ENCODE measurements at places on chromosomes 5 and 9.
A peak's percentile ranks its signal among the peaks of the same experiment; 100 is the strongest.

- H3K36me3 ChIP-seq, result peaks cover 2% of the 10 kb centered on the region
- DNase-seq, result no peak
- no peak overlapping the region for H3K4me3 ChIP-seq
Measured at GRCh38 chr5:2759696-2760461, 8.4 kb upstream of the IRX2 start.

- H3K4me3 ChIP-seq, result no peak overlapping the region
- H3K36me3 ChIP-seq, result peaks cover 41% of the 10 kb centered on the region
- no peak for DNase-seq
- H3K4me1 ChIP-seq, result no peaks in the 10 kb centered on the region
- no peaks in the 10 kb centered on the region for H3K27me3 ChIP-seq
Measured at GRCh38 chr9:128625391-128626146, 31.1 kb downstream of the DYNC2I2 start.

DNA sequence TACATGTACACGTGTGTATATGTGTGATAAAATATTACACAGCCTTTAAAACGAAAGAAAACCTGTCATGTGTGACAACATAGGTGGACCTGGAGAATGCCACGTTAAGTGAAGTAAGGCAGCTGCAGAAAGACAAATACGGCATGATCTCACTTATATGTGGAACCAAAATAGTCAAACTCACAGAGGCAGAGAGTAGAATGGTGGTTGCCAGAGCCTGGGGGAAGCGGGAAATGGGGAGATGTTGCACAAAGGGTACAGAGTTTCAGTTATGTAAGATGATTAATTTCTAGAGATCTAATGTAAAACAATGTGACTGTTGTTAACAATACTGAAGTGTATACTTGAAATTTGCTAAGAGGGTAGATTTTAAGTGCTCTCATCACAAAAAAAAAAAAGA lies 34.8 kb downstream of the ADAMTS12 start:
- no peak overlapping the region for H3K27ac ChIP-seq
- H3K27me3 ChIP-seq, result peaks cover 10% of the 10 kb centered on the region
- no peaks in the 10 kb centered on the region for H3K36me3 ChIP-seq
- no peak overlapping the region for H3K4me3 ChIP-seq
- no peaks in the 10 kb centered on the region for H3K4me1 ChIP-seq

DNA sequence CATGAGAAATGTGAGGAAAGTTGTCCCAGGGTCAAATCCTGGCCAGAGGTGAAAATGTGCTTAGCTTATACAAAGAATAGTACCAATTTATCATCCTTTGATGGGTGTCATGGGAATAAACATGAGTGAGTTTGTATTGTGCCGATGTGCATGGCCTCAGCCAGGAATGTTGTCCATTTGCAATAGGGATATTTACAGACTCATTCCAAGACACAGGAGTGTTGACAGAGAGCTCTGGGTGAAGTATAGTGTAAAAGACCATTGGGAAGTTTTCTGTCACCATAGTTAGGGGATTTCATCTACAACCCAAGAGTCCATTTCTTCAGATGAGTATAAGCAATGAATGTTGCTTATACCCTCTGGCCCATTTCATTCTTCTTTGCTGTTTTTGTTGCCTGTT lies 160.1 kb downstream of the DMAC1 start:
- no peaks in the 10 kb centered on the region for H3K4me1 ChIP-seq
- H3K4me3 ChIP-seq, result no peak overlapping the region
- H3K36me3 ChIP-seq, result no peaks in the 10 kb centered on the region
- H3K27ac ChIP-seq, result no peak overlapping the region

DNA sequence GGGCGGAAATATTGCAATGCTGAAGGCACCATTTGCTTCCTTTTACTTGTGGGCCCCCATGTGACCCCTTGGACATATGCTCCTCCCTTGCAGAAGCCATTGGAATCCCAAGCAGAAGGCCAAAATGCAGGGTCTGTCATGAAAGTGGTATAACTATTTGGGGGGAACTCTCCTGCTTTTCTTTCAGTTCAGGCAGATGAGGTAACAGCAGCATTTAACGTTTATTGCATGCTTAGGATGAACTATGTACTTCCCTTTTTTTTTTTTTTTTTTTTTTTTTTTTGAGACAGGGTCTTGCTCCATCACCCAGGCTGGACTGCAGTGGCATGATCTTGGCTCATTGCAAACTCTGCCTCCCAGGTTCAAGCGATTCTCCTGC lies 7.8 kb downstream of the FOXI1 start:
- H3K36me3 ChIP-seq, result no peaks in the 10 kb centered on the region
- peaks cover 9% of the 10 kb centered on the region for H3K27me3 ChIP-seq
- no peaks in the 10 kb centered on the region for H3K4me1 ChIP-seq
- H3K4me3 ChIP-seq, result no peak overlapping the region

DNA sequence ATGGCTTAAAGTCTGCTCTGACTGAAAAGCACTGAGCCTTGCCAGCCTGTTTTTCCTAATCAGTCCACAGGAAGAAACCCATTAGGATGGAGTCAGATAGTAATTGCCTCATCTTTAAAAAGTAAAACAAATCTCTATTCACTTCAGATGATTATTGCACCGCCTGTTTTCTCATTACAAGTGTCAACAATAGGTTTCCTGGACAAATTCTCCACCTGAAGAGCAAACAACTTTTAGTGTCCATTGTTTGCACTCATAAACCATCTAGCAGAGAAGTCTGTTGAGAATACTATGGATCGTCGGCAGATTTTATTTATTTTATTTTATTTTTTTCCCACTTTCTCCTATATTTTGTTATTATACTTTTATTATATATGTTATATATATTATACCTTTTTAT lies 20.3 kb downstream of the C5orf63 start:
- DNase-seq, result no peak
- no peaks in the 10 kb centered on the region for H3K4me1 ChIP-seq
- peaks cover 34% of the 10 kb centered on the region for H3K36me3 ChIP-seq
- peak overlapping the region; percentile 70 for H3K27ac ChIP-seq
- H3K4me3 ChIP-seq, result no peak overlapping the region

DNA sequence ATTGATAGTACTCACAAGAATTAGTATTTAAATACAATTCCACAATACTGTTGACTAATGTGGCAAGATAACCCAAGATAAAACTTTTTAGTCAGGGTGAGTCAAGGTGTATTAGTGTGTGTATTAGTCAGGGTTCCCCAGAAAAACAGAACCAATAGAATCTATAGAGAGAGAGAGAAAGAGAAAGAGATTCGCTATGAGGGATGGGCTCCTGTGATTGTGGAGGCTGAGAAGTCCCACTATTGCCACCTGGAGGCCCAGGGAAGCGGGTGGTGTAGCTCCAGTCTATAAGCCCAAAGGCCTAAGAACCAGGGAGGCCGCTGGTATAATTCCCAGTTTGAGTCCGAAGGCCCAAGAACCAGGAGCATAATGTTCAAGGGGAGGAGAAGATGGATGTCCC lies 10.0 kb upstream of the SHISAL2B start:
- DNase-seq, result no peak
- H3K36me3 ChIP-seq, result no peaks in the 10 kb centered on the region
- no peaks in the 10 kb centered on the region for H3K4me1 ChIP-seq
- no peak overlapping the region for H3K27ac ChIP-seq

DNA sequence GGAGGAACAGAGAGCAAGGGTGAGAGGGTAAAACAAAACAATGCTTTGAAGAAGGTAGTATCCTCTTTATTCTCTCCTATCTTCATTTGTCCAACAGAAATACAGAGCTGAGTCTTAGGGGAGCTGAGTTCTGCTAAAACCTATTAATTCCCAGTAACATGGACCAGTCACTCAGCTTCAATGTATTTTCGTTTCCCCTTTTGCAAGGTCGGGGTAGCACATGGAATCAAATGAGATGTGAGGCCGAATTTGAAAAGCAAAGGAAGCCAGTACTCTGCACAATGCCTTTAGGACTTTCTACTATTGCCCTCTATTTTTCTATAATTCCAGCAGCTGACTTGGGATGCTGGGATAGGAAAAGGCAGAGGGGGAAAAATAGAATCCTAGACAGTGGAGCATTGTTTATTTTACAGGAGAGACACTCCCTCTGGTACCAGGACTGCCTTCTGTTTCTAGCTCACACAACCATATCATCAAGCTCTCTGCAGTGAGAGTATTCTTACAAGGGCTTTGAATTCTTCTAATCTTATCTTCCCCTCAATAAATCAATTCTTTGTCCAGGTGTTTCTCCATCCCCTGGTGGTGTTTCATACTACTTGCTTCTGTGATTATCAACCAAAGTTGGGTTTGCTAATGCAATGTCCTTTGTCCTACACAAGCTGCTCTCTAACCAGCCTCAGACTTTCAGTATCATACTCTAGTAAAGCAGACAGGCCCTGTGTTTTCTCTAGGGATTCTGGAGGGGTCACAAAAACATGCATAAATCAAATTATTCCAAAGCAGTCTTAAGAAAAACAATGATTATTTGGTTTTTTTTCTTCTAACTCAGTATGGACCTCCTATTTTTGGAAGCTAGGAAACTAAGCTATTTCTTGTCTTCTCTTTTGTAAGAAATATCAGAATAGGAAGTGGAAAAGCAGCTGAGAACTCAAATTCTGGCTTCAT lies 341.5 kb downstream of the OSTF1 start:
- no peak overlapping the region for H3K27ac ChIP-seq
- H3K27me3 ChIP-seq, result no peaks in the 10 kb centered on the region
- H3K36me3 ChIP-seq, result no peaks in the 10 kb centered on the region
- H3K4me1 ChIP-seq, result no peaks in the 10 kb centered on the region

DNA sequence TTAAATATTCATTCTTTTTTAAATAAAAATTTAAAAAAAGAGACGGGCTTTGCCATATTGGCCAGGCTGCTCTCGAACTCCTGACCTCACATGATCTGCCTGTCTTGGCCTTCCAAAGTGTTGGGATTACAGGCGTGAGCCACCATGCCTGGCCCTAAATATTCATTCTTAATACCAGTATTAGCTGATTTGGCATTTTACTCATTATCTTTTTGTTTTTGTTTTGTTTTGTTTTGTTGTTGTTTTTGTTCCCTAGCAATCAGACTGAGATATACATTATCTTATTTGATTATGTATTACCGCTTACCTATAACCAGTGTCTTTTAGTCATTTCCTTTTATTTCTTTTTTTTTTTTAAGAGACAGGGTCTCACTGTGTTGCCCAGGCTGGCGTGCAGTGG lies 37.9 kb downstream of the RNF44 start:
- H3K4me1 ChIP-seq, result no peaks in the 10 kb centered on the region
- DNase-seq, result no peak
- no peak overlapping the region for H3K27ac ChIP-seq
- H3K27me3 ChIP-seq, result no peaks in the 10 kb centered on the region

- no peak overlapping the region for H3K4me3 ChIP-seq
- peaks cover 28% of the 10 kb centered on the region for H3K27me3 ChIP-seq
- peaks cover 4% of the 10 kb centered on the region for H3K4me1 ChIP-seq
- H3K36me3 ChIP-seq, result no peaks in the 10 kb centered on the region
Measured at GRCh38 chr9:124448019-124448418, 2.2 kb upstream of the ADGRD2 start.

DNA sequence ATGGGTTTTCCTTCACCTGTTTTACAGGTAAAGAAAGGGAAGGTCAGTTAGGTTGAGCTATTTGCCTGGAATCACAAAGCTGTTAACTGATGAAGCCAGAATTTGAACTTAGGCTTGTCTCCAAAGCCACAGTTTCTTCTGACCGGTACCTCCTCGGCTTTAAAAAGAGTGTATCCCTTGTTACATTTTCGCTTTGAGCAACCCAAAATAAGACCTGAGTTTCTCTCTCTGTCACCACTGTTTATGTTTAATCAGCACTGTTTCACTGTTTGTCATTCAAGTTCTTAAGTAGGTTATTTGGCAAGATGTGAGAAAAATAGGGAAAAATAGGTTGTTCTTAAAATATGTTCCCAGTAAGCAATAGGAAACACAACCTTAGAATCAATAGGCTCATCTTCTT lies 84.6 kb downstream of the VCAN start:
- no peaks in the 10 kb centered on the region for H3K36me3 ChIP-seq
- no peak for DNase-seq

DNA sequence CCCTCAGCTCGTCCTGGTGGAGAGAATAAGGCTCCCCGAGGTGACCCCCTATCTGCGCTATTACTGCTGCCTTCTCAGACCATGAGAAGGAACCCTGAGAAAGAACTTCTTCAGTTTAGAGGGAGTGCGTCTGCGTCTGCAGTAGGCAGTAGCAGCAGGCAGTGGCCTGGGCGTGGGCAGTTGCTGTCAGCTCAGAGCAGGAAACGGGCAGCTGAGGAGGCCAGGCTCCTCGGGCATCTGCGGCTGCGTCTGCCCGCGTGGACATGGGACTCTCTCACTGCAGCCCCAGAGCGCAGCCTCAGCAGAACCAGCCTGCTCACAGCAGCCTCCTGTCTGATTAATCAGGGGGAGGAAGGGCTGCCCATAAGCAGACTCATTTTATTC lies 49.8 kb upstream of the FCN1 start:
- H3K27me3 ChIP-seq, result peaks cover 7% of the 10 kb centered on the region
- DNase-seq, result no peak
- H3K27ac ChIP-seq, result no peak overlapping the region
- no peaks in the 10 kb centered on the region for H3K36me3 ChIP-seq
- no peak overlapping the region for H3K4me3 ChIP-seq
